GM23248 (cell line): ENCODE measurements at places on chromosomes 4 and X. TPM values are rescaled to one million over a fixed set of nuclear protein-coding genes. Genes with fewer than 3 reads are reported as not detected.

GABRB1 gene
- total RNA-seq, result not detected in 2 replicates

HERC3 gene
- 18.0 and 27.6 TPM in 2 replicates for total RNA-seq

GRCh38 chr4:90946945-90947344 lies 819.8 kb downstream of the CCSER1 start:
- DNase-seq, result no peak

DNA sequence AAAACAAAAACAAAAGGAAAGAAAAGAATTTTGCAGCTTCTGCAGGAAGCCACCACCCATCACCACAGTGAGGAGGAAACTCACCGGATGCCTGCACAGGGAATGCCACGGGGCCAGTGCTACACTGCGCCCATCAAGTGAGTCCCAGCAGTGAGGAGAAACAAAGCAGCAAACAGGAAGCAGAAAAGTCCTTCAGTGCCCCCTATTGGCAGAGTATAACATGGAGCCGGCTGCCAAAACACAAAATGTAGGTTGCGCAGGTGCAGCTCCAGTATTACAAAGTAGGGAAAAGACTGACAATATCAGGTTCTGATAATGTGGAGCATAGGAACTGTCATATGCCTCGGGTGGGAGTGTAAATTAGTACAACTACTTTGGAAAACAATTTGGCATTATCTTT lies 23.3 kb upstream of the SCML2 start:
- DNase-seq, result peak; percentile 33

GRCh38 chr4:3683744-3684421 lies 82.3 kb upstream of the ADRA2C start:
- DNase-seq, result no peak

- no peak for DNase-seq
Observed at GRCh38 chr4:16466581-16466980, 240.3 kb upstream of the TAPT1 start.
